ENCODE measurements at places on chromosomes 4 and X. TPM values are rescaled to one million over a fixed set of nuclear protein-coding genes. Genes with fewer than 3 reads are reported as not detected.

DNA sequence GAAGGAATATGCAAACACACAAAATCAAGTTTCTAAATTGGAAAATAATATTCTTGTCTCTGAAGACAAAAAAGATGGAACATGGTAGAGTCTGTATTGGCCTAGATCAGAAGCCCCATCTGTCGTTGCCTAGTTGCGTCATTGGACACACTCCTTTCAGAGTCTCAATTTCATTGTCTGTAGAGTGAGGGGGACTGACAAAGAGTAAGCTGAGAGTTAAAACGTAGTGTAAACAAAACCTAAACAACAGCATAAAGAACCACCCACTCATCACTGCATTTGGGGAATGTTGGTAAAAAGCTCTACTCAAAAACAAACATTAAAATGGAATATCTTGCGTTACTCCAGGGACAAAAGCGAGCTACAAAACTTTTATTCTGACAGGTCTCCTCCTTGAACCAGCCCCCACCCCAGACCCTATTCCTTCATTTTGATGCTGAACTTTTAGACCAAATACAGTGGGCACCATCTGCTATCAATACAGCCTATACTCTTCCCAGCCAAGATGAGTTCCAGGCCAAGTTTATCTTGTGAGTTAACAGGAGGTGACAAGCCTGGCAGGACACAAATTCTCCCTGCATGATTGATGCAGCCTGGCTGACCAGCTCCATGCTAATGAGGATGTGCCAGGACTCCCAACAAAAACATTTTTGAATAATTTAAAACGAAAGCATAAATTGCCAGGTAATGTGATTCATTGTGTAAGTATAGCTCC lies 125.2 kb downstream of the COL25A1 start:
- H3K4me3 ChIP-seq: no peak overlapping the region
- H3K36me3 ChIP-seq: no peaks in the 10 kb centered on the region
- no peaks in the 10 kb centered on the region for H3K27me3 ChIP-seq
- H3K27ac ChIP-seq: no peak overlapping the region
- no peaks in the 10 kb centered on the region for H3K4me1 ChIP-seq

GRCh38 chr4:165621983-165622382 lies 243.2 kb downstream of the CPE start:
- DNase-seq: no peak
- H3K27me3 ChIP-seq: no peaks in the 10 kb centered on the region
- no peaks in the 10 kb centered on the region for H3K4me1 ChIP-seq
- no peaks in the 10 kb centered on the region for H3K36me3 ChIP-seq

DNA sequence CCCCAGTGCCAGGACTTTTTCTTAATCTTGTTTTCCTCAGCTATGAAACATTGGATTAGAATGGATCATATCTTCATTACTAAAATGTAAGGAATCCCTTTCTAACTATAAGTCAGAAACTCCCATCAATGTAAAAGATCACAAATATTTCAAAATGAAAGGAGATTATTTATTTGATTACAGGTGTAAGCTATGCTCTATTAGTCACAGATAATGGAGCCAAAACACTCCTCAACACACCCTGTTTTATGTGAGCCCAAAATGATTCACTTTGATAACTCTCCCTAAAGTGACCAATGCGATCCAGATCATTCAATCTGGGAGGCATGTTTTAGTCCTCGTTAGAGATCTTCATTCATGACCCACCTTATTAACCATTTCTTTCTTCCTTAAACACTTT lies 566.7 kb upstream of the TENM3 start:
- no peaks in the 10 kb centered on the region for H3K27me3 ChIP-seq
- DNase-seq: no peak
- H3K36me3 ChIP-seq: no peaks in the 10 kb centered on the region
- no peak overlapping the region for H3K4me3 ChIP-seq

DNA sequence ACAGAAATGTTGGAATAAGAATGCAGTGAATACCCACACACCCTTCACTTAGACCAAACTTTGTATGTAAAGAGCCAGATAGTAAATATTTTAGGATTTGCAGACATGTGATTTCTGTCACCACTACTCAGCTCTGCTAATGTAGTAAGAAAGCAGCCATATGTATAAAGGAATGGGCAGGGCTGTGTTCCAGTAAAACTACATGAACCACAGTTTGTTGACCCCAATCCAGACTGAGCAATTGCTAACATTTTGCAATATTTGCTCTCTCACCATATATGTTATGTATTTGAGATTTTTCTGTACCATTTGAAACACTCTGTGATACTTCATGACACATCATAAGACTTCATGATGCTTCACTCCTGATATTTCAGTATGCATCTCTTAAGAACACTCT lies 32.0 kb upstream of the TBC1D1 start:
- DNase-seq: no peak
- H3K36me3 ChIP-seq: no peaks in the 10 kb centered on the region
- H3K4me3 ChIP-seq: no peak overlapping the region

- no peak for DNase-seq
- no peak overlapping the region for H3K27ac ChIP-seq
- no peaks in the 10 kb centered on the region for H3K36me3 ChIP-seq
- no peak overlapping the region for H3K4me3 ChIP-seq
- no peaks in the 10 kb centered on the region for H3K4me1 ChIP-seq
Observed at GRCh38 chr4:167616476-167616875, 382.2 kb upstream of the SPOCK3 start.

- no peaks in the 10 kb centered on the region for H3K36me3 ChIP-seq
- no peaks in the 10 kb centered on the region for H3K4me1 ChIP-seq
- no peak overlapping the region for H3K4me3 ChIP-seq
- H3K27ac ChIP-seq: no peak overlapping the region
- DNase-seq: no peak
- H3K27me3 ChIP-seq: no peaks in the 10 kb centered on the region
Observed at GRCh38 chr4:156710365-156711192, 261.0 kb downstream of the PDGFC start.

- DNase-seq: no peak
- no peak overlapping the region for H3K27ac ChIP-seq
- H3K27me3 ChIP-seq: no peaks in the 10 kb centered on the region
- H3K4me1 ChIP-seq: no peaks in the 10 kb centered on the region
Observed at GRCh38 chrX:121356139-121356849, 308.9 kb downstream of the GLUD2 start.

DNA sequence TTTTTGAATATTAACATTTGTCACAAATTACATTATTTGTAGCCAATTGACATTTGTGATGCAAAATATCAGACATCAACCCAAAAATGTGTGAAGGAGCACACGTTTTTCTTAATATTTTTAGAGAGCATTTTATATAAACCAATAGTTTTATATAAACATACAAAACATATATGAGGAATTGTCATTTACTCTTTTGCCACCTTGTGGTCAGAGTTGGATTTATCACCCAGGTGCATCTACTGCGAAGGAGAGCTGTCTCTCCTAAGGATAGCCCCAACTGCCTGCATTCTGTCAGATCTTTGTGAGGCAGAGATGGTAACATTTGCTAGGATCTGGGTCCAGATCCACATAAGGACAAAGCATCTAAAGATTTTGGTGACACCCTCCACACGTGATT lies 2.5 kb upstream of the USP27X start:
- DNase-seq: no peak
- no peaks in the 10 kb centered on the region for H3K36me3 ChIP-seq
- no peak overlapping the region for H3K27ac ChIP-seq
- H3K27me3 ChIP-seq: no peaks in the 10 kb centered on the region

DNA sequence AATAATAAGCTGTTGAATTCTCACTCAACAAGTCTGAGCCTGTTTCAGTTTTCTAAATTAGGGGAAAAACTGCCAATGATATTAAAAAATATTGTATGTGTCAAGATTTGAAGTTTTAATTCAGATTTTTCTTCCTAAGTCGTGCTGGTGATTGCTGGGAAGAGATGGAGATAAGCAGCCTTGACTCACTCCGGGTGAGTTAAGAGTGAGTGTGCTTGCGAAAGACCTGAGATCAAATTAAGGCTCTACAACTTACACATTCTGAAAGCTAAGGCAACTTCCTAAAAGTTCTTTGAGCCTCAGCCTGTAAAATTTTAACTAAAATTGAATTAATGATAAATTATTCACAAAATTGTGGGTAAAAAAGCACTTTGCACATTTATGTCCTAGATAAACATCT lies 1441.2 kb downstream of the PCDH7 start:
- H3K27ac ChIP-seq: no peak overlapping the region
- H3K36me3 ChIP-seq: no peaks in the 10 kb centered on the region
- H3K4me3 ChIP-seq: no peak overlapping the region
- no peak for DNase-seq

GRCh38 chr4:1207603-1208265 lies 35.4 kb upstream of the SPON2 start:
- no peaks in the 10 kb centered on the region for H3K36me3 ChIP-seq
- H3K27me3 ChIP-seq: no peaks in the 10 kb centered on the region
- no peak overlapping the region for H3K4me3 ChIP-seq
- H3K4me1 ChIP-seq: peaks cover 77% of the 10 kb centered on the region
- H3K27ac ChIP-seq: peak overlapping the region; percentile 71
- peak; percentile 59 for DNase-seq

- H3K36me3 ChIP-seq: no peaks in the 10 kb centered on the region
- DNase-seq: no peak
- no peak overlapping the region for H3K4me3 ChIP-seq
Observed at GRCh38 chr4:26080870-26081628, 167.0 kb downstream of the SMIM20 start.

- no peak for DNase-seq
- peak overlapping the region; percentile 91 for H3K27ac ChIP-seq
- no peaks in the 10 kb centered on the region for H3K27me3 ChIP-seq
Observed at GRCh38 chrX:48676893-48677270, 6.7 kb upstream of the WAS start.

DNA sequence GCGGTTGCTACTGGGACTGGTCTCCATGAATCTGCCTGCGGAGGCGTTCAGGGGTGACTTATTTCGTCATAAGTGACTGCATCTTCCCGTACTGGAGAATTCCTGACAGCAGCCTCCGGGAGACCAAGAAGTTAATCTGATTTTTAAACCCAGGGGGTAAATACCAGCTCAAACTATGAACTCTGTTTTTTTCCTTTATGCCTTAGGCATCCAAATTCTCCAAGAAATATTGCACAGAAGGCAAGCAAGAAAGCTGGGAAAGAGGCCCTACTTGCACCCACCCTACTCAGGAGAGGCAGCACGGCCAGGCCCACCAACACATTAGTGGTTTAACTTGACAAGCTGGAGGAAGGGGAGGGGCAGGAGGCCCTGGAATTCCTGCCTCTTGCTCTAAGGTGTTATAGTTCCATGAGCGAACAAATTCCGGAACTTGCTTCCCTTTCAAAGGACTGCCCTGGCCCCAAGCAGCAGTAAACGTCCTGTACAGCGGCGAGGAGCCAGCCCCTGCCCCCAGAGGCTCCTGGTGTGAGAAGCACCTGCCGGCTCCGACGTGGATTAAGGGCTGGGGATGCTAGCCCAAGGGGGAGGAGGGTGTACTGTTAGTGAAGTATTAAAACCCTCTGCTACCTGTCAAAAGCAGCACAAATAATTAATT lies 177.2 kb downstream of the AFAP1 start:
- no peaks in the 10 kb centered on the region for H3K36me3 ChIP-seq
- no peaks in the 10 kb centered on the region for H3K4me1 ChIP-seq
- no peaks in the 10 kb centered on the region for H3K27me3 ChIP-seq

DNA sequence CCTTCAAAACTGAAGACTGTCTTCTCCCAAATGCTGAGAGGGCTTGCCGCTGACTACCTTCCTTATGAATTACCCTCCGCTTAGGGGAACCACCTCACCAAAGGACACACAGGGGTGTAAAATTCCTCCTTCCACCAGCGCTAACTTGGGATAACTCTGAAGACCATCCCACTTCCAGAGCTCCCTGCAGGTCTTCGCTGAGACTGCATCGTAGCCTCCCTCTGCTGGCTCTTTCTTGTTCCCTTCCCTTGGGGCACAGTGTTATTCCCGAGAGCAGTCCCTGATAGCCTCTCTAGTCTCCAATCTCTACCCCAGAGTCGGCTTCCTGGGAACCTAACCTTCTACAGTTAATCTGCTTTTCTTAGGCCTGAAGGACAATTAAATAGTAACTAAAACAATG lies 725.5 kb upstream of the ATOH1 start:
- H3K27ac ChIP-seq: no peak overlapping the region
- no peaks in the 10 kb centered on the region for H3K4me1 ChIP-seq
- no peaks in the 10 kb centered on the region for H3K36me3 ChIP-seq
- no peaks in the 10 kb centered on the region for H3K27me3 ChIP-seq
- H3K4me3 ChIP-seq: no peak overlapping the region

GRCh38 chr4:158322109-158322508 lies 111.8 kb downstream of the TMEM144 start:
- no peaks in the 10 kb centered on the region for H3K36me3 ChIP-seq
- no peaks in the 10 kb centered on the region for H3K4me1 ChIP-seq
- no peak for DNase-seq
- H3K27ac ChIP-seq: no peak overlapping the region
- H3K4me3 ChIP-seq: no peak overlapping the region
- no peaks in the 10 kb centered on the region for H3K27me3 ChIP-seq

DNA sequence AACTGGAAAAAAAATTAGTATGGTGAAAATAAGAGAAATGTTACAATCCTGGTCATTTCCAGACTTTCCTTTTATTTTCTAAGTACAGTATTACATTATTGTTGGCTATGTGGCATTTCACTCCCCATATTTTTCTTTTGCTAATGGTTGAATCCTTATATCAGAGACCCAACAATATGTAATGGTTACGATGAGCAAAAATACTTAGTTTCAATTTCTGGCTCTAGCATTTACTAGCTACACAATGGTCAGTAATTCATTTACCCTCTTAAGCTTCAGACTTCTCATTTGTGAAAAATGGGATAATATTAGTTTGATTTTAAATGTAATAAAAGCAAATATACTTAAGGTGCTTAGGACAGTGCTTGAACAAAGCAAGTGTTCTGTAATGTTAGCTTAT lies 942.9 kb upstream of the PABPC4L start:
- H3K36me3 ChIP-seq: no peaks in the 10 kb centered on the region
- no peak for DNase-seq
- H3K27me3 ChIP-seq: no peaks in the 10 kb centered on the region
- no peaks in the 10 kb centered on the region for H3K4me1 ChIP-seq

The USP17L22 gene
- total RNA-seq: not detected

The NUDT10 gene
- total RNA-seq: not detected

The ARHGAP36 gene
- not detected for total RNA-seq

The DCAF4L1 gene
- not detected for total RNA-seq

The KIAA1210 gene
- total RNA-seq: not detected

The MID1 gene
- 40.4 TPM for total RNA-seq

The PNMA6F gene
- not detected for total RNA-seq

The CYLC1 gene
- not detected for total RNA-seq

All from Peyer's patch (tissue), 4 donors.